ENCODE measurements at places on chromosomes 3 and 15.

DNA sequence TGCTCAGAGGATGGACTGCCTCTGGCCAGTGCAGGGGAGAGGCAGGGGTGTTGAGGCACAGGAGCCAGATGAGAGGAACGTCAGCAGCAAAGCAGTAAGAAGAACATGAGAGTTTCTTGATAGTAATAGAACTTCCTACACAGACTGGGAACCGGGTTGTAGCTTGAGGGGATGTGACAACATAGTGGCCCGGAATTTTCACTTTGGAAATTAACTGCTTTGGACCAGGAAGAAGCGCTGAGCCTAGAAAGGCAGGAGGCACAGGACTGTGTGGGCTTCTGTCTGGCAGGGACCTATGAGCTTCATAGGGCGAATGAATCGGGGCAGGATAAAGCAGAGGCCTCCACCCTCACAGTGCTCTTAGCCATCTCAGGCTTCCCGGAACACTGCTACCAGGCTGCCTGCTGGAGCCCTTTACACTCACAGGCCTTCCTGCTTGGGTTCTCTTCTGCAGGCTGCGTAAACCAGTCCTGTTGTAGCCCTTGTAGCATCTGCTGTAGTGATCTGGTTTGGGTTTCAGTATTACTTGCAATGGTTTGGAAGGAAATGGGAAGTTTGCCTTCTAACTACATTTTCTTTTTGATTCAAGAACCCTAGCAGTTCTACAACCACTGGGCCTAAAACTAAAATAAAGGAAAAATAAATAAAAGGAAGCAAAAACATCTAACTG is 3.3 kb upstream of the ADPGK start:
- DNase-seq: peak; percentile 5

DNA sequence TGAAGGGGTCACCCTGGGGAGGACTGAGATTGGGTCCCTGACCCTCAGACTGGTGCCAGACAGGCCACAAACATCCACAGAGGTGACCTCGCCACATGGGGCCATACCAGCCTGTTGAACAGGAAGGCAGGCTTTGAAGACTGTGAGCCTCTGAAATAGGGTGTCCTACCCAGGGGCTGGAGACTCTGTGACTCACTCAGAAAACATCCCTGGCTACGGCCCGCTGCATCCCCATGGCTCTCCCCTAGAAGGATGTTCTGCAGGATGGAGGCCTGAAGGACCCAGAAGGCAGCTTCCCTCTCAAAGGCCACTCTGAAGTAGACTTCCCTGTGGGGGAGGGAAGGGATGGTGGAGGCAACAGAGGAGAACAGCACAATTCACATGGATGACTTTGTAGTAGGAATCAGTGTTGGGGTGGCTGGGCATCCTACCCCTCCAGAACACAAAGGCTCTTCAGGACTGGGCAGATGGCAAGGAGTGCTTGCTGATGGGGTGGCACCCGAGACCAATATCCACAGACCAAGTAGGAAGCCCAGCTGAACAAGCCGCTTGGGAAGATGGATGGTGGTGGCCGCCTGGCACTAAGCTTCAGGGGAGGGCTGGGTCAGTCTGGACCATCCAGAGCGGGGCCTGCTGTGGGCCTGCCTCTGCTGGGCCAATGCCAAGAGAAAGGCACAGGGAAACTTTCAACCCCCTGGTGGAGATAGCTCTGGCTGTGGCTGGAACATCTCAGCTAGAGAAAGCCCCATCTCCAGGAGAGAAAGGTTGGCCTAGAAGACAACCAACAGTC is 37.6 kb upstream of the DUSP7 start:
- no peak for DNase-seq

DNA sequence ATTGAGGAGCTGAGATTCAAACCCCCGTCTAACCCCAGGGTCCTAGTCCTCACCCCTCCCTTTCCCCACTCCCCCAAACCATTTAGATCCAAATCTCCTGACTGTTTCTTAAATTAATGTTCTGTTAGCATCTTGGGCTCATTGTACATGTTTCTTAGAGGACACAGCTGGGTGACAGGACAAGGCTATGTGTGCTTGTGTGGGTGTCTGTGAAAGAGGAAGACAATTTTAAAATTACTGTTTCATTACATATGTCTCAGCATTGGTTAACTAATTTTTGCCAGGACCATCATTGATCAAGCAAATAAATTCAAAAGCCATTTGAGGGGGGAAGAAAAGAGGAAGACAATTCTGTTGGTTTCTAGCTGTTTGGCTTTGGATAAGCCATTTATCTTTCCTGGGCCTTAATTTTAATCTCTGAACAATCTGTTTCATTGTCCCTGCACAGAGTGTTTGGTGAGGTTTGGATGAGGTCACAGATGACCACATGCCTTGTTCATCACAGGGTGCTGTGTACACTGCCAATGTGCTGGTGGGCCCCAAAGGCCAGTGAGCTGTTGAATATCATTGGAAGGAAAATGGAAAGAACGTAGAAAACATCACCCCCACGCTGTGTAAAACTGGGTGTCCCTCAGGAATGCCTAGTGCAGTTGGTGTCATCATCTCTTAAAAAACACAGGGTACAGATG is 51.9 kb downstream of the RPLP1 start:
- no peak for DNase-seq

DNA sequence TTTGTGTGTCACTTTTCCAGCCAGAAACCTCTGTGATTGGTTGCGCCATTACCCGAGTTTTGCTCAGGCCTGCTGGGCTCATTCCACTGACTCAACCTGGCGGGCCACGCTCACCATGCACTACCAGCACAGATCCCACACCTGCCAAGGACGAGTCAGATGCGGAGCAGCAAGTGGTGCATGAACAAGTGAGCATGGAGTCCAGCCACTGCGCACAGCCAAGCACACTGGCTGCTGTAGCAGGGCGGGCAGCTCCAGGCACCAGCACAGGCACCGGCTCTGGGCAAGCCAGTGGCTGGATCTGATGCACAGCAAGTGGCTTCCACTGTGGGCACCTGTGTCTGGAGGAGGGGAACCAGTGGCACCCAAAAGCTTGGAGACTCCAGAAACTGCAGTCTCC is 110.4 kb downstream of the CBLB start:
- DNase-seq: no peak

DNA sequence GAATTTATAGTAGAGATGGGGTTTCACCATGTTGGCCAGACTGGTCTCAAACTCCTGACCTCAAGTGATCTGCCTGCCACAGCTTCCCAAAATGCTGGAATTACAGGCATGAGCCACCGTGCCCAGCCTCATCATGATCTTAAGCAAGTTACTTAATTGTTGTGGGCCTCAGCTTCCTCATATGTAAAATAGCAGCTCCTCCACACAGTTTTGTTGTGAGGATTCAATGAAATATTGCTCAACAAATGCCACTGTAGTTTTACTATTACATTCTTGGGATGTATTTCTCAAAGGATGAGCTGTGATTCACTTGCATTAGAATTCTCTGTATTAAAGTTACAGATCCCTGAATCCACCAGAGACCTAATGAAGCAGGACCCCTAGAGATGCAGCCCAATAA is 168.8 kb downstream of the ADAMTS9 start:
- no peak for DNase-seq

GRCh38 chr15:78175330-78175729 is 26.2 kb downstream of the IDH3A start:
- no peak for DNase-seq

- DNase-seq: no peak
These were observed 52.0 kb downstream of the PLCL2 start for GRCh38 chr3:16936676-16937230.

DNA sequence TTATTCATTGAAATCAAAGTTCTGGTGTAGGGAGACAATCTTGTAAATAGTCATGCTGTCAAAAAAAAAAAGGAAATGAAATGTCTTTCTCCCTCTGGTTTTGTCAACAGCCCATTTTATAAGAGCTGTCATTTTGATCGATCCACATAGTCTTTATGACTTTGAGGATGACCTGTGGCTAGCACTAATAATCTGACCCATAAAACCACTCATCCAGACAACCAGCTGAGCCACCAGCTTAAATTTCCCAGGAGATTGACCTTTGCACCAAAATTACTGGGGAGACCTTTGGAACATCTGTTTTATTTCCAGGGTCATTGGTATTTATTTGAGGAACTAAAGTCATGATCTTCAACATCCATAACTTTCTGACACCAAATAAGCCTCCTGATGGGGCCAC is 98.5 kb upstream of the MME start:
- DNase-seq: no peak
